ENCODE measurements at places on chromosomes 3 and 15. TPM values are rescaled to one million over a fixed set of nuclear protein-coding genes. Genes with fewer than 3 reads are reported as not detected.

- H3K36me3 ChIP-seq = no peaks in the 10 kb centered on the region
- no peaks in the 10 kb centered on the region for H3K4me1 ChIP-seq
- DNase-seq = no peak
- no peak overlapping the region for H3K27ac ChIP-seq
Observed at GRCh38 chr15:96818861-96819260, 488.4 kb downstream of the NR2F2 start.

DNA sequence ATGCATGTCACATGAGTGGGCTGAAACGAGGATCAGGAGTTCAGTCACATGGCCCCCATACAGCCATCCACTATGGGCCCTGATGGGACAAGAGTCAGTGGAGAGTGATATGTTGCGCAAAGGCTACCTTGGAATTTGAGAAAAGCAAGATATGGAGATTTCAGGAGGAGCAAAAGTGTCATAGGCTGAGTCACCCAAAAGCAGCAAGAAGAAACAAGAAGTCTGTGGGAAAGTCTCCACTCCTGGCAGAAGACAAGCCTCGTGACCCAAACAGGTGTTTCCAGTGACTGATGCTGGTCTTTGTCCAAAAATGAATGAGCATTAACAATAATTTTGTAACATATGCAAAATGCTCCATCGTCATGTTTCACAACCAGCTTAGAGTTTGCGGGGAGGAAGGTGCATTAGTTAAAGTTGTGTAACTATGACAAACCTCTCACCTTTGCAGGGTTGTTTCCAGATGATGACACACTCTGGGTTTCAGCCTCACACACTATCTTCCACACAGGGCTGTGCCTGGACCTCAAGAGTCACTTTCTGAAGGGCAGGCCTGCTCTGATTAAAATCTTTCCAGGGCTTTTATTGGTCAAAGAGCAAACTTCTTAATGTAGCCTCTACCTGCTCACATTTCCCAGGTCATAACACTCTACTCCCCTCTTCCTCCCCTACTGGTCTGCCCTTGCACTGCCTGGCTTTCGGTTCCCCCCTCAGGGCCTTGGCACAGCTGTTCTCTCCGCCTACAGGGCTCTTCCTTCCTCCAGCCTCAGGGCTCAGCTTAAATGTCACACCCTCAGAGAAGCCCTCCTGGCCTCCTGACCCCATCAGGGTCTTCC, 3.9 kb upstream of the DNASE1L3 start:
- H3K4me1 ChIP-seq = peaks cover 27% of the 10 kb centered on the region
- H3K27me3 ChIP-seq = no peaks in the 10 kb centered on the region
- H3K36me3 ChIP-seq = no peaks in the 10 kb centered on the region
- H3K4me3 ChIP-seq = no peak overlapping the region
- peak overlapping the region; percentile 46 for H3K27ac ChIP-seq

DNA sequence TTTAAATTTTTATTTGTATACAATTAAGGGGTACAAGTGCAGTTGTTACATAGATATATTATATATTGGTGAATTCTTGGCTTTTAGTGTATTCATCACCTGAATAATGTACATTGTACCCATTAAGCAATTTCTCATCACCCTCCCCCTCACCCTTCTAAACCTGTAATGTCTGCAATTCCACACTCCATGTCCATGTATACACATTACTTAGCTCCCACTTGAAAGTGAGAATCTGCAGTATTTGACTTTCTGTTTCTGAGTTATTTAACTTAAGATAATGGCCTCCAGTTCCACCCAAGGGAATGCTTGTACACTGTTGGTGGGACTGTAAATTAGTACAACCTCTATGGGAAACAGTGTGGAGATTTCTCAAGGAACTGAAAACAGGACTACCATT, 383.2 kb upstream of the KCNMB2 start:
- H3K36me3 ChIP-seq = no peaks in the 10 kb centered on the region
- H3K4me1 ChIP-seq = no peaks in the 10 kb centered on the region
- H3K27ac ChIP-seq = no peak overlapping the region
- no peaks in the 10 kb centered on the region for H3K27me3 ChIP-seq
- H3K4me3 ChIP-seq = no peak overlapping the region

DNA sequence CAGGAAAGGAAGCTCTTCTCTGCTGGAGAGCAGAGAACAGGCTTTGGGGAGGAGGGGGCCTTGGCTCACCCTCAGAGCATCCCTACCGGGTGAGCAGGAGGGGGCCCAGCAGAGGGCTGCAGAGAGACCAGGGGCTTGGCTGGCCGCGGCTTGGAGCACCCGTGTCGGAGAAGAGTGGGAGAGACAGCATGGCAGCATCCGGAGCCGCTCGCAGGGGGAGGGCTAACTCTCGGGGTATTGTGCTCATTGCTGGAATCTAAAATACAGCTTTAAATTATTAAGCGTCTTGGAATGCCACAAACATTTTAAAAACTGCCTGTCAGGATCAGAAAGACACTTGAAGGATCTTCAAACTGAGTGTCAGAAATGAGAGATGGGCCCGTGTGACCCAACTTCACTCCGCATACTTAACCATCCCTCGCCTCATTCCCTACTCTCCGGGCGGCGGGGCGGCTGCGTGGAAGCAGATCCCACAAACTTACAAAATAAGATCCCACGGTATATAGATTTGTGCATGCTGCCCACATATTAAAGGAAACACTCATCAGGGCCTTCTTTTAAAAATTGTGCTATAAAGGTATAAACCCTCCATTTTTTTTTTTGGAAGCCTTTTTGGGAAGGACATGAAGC, 53.9 kb downstream of the EIF4E3 start:
- DNase-seq = no peak
- H3K27me3 ChIP-seq = no peaks in the 10 kb centered on the region
- H3K4me3 ChIP-seq = no peak overlapping the region
- no peaks in the 10 kb centered on the region for H3K36me3 ChIP-seq

DNA sequence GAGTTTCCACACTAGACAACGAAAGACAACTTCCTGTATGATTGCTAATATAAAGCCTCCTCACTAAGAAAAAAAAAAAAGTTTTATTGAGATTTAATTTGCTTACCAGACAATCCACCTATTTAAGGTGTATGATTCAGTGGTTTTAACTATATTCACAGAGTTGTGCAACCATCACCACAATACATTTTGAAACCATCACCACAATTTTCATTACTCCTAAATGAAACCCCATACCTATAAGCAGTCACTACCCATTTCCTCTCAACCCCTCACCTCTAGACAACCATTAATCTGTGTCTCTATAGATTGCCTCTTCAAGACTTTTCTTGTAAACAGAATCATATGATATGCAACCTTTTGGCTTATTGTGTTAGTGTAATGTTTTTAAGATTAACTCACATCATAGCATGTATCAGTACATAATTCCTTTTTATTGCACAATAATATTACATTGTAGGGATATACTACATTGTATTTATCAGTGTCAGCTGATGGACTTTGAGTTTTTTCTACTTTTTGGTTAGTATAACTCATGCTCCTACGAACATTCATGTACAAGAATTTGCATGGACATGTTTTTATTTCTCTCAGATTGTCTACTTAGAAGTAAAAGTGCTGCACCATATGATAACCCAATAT, 339.7 kb downstream of the NLGN1 start:
- no peaks in the 10 kb centered on the region for H3K27me3 ChIP-seq
- no peak for DNase-seq
- no peaks in the 10 kb centered on the region for H3K4me1 ChIP-seq
- no peaks in the 10 kb centered on the region for H3K36me3 ChIP-seq
- H3K4me3 ChIP-seq = no peak overlapping the region

MOBP gene
- 0.05 TPM for total RNA-seq

GOLGA6L7 gene
- total RNA-seq = not detected

All from thymus (tissue), 14 donors.